ENCODE measurements at places on chromosomes 5 and 9.

DNA sequence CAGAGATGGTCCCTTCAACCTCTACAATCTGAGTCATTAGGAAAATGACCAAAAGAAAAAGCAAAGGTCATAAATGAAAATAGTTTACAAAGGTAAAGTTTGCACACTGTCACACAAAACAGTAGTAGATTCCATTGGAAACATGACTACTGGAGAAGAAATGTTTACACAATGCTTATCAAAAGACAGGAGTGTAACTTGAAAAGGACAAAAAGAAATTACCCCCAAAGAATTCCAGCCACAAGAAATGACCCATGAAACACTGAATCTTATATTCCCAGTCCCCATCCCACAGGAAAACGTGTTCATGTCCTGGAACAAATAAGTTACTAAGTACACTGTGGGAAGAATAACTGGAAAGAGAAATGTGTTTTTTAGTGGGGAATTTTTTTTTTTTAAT is 385.1 kb downstream of the SEMA5A start:
- DNase-seq = no peak

- DNase-seq = no peak
These were observed 157.9 kb downstream of the NFIB start for GRCh38 chr9:14156046-14156445.

- DNase-seq = no peak
These were observed 101.6 kb upstream of the CTSV start for GRCh38 chr9:97140566-97140965.

DNA sequence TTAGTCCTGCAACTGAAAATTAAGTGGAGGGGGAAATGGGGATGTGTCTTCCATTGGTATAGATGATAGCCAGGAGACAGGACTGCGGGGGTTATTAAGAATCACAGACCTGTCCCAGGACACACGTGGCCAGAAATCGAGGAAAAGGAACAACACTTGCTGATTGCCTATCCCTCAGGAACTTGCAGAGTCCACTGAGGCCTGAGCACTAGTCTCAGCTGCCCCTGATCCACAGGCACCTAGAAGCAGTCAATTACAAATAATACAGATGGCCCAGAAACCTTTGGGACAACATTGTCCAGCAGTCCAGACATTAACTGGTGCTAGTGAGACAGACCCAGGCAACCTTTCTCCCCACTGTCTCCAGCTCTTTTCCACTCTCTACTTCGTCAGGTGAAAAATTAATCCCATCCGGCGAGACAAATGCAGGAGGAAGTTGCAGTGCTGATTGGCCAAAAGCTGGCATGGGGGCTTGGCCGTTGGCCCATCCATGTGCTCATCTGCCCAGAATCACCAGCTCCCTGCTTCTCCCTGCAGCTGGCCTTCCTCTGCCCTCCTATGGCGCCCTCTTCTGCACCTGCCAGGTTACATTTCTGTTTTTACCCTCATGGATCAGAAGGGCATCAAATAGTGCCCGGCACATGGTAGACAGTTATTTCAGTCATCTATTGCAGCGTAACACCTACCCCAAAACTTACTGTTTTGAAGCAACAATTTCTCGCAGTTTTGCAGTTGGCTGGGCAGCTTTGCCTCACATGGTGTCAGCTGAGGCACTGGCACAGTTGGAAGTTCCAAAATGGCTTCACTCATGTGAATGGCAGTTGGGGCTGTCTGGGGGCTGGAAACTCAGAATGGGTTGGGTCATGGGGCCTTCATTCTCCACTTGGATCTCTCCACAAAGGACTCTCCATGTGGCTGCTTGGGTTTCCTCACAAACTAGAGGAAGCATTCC is 3.6 kb upstream of the B4GALT1 start:
- no peak for DNase-seq

GRCh38 chr9:132505991-132506655 is 76.3 kb upstream of the BARHL1 start:
- DNase-seq = no peak

DNA sequence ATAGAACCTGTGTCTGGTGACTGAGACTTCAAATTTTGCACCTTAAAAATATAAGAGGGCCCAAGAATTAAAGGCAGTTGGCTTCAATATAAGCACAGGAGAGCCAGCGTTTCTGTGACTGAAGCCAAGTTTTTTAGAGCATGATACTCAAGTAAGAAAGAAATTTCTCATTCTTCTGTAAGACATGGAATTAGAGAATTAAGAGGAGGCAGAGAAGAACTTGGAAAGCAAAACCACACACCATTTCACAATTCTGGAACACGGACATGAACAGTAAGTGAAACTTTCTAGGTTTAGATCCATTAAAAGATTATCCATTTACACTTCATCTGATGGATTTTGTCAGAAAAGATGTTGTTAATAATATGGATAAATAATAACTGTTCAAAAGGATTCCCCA is 8.9 kb upstream of the AGXT2 start:
- DNase-seq = no peak

DNA sequence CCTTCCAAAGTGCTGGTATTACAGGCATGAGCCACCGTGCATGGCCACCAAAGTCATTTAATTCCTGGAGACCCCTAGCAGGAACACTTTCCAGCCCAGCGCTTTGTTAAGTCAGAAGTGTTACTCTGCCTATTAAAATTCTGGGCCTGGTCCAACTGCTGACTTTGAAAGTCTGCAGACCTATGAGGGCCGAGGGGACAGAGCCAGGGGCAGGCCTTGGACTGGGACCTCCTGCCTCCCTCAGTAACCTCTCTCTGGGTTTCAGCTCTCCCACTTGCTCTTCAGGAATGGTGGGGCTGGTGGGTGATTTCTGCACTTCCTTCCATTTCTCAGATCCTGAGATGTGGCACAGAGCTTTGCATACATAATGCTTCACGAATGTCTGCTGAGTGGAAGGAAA is 9.7 kb downstream of the C5orf52 start:
- DNase-seq = no peak

- DNase-seq = peak; percentile 25
These were observed 511 bp downstream of the ARL15 start for GRCh38 chr5:54309691-54310432.

- no peak for DNase-seq
These were observed 34.0 kb downstream of the GLT6D1 start for GRCh38 chr9:135605238-135605781.

- peak; percentile 12 for DNase-seq
These were observed 190.9 kb downstream of the FSTL4 start for GRCh38 chr5:133421394-133421793.

DNA sequence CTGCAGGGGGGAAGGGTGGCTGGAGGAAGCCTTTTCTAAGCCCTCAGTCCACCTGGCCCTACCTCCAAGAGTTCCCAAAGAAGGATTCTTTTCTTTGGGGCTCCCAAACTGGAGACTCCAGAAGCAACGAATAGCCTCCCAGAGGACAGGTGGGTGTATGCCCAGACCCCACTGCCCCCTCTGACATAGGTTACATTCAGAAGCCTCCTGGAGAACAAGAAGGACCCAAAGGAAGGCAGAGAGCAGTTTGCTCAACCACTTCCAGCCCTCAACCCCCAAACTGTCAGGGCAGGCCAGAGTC is 10.3 kb downstream of the HK3 start:
- no peak for DNase-seq

DNA sequence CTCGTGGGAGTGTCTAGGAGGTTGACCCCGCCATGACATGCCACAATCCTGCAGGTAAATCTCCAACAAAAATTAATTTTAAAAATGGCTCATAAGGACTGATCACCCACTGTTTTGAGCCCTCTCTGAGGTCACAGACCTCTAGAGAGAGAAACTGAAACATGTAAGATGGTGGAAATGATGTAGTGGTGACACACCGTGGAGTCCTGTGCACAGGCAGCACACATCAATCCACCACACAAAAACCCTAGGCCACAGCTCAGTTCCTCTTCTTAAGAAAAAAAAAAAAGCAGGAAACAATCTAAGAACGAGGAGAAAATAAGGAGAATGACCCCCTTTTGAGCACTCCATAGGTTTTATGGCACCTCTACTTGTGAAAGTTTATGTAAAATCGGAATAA is 93.8 kb upstream of the FAM120A start:
- no peak for DNase-seq

DNA sequence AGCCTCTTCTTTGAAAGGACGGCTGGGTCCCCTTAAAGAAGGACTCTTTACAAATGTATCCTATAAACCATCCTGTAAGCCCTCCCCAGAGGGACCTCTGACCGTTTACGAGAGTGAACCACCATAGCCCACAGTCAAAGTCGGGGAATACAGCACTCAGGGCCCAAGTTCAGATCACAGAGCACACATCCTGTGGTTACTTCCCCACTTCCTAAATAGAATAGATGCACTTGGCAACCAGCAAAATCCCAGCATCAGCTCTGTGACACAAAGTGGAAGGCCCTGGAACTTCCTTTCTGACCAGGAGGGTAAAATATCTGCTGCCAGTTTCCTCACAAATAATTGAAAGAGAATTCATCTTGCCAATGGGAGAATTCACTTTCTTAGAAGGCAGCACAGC is 6.9 kb upstream of the IGFBPL1 start:
- DNase-seq = no peak

- no peak for DNase-seq
These were observed 855.8 kb downstream of the EFNA5 start for GRCh38 chr5:106814961-106815360.

DNA sequence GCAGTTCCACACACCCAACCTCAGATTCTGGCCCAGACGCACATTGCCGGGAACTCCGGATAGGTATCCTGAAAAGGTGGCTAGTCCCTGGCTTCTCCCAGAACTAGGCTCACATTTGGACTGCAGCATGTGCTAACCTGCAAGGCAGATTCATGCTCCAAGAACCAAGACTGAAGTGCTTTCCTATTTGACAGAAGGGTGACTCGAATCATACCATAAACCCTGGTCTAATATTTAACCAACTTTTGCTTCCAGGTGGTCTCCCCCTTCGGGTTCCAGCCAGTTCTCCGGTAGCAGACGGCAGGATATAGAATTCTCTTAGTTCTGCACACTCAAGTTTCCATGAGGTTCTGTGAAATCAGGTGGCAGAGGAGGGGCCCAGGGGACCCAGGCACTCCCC is 7.6 kb downstream of the PTGES start:
- DNase-seq = no peak

DNA sequence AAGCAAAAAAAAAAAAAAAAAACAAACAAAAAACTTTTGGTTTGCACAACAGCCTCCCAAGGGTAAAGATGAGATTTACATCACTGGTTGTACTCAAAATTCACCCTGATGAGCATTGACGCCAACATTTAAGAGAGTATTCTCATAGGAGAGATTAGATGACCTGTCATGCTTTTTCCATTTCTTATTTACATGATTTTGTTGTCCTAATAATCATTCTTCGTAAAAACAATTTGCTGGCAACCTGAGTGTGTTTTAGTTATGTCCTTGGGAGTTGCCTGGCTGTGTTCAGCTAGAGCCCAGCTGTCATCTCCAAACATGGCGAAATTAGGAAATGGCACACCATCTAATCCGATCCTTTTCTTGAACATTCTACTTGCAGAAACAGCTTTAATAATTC is 186.4 kb upstream of the MRPS30 start:
- no peak for DNase-seq

DNA sequence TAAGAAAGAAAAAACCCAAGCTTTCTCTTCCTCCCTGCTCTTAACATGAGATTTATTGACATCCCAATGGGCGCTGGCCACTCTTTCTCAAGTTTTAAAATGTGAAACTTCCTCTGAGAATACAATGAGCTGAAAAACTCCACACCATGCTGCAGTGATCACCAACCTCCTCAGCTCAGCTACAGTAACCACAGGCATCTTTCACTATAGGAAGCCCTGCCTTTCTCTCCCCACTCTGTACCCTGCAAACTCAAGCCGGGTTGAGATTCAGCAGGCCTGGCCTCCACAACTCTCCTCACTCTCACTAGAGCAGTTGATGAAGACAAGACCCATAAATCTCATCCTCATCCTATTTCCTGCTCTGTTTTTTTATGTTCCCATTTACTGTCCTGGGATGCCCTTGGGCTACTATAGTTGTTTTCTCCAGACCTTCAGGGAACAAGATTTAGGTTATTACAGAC is 48.3 kb downstream of the SH3TC2 start:
- no peak for DNase-seq

GRCh38 chr5:76811214-76811613 is 7.6 kb upstream of the F2RL1 start:
- peak; percentile 67 for DNase-seq

GRCh38 chr9:72274916-72275315 is 90.1 kb downstream of the ZFAND5 start:
- no peak for DNase-seq

DNA sequence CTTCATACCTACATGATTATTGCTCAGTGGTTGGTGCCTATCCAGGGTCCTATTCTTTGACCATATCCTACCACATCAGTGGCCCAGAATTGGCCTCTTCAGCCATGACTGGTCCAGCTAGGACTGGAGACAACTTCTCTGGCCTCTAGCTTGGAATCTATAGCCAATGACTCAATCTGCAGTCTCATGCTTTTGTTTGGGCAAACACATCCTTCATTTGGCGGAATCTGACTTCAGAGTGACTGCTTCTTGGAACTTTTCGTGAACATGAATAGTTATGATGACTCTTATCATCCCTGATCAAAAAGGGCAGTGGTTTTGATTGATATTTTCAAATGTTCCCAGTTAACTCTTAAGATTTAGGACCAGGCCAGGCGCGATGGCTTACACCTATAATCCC is 134.1 kb downstream of the PAPPA start:
- peak; percentile 45 for DNase-seq

All from fibroblast of skin of back (primary cell).